GM23338 (cell line): ENCODE measurements at places on chromosomes 16 and 17. TPM values are rescaled to one million over a fixed set of nuclear protein-coding genes. Genes with fewer than 3 reads are reported as not detected.

DNA sequence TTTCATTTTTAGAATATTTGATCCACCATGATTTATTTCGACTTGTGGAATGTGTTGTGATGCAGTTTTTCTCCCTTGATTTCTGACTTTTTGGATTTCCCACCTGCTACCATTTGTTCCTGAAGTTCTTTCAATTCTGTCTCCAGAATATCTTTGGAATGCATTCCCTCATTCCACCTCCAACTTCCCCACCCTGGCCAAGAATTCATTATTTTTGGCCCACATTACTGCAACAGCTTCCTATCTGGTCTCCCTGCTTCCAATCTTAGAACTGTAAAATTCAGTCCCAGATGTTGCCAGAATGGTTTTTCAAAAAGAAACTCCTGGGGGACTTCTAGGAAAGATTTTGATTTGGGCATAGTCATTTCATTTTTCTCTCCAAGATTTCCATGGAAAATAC, 182.3 kb upstream of the HS3ST4 start:
- H3K4me1 ChIP-seq = no peaks in the 10 kb centered on the region
- no peak overlapping the region for H3K4me3 ChIP-seq
- no peak for DNase-seq
- H3K27me3 ChIP-seq = no peaks in the 10 kb centered on the region
- H3K36me3 ChIP-seq = no peaks in the 10 kb centered on the region

- H3K4me3 ChIP-seq = no peak overlapping the region
- no peaks in the 10 kb centered on the region for H3K36me3 ChIP-seq
- no peak overlapping the region for H3K27ac ChIP-seq
- no peak for DNase-seq
- no peaks in the 10 kb centered on the region for H3K4me1 ChIP-seq
- no peaks in the 10 kb centered on the region for H3K27me3 ChIP-seq
These were observed 82.9 kb upstream of the DYNLRB2 start for GRCh38 chr16:80457871-80458270.

Gene VWA3A
- total RNA-seq = 0.45 TPM in 1 of 2 replicates, not detected in the other

DNA sequence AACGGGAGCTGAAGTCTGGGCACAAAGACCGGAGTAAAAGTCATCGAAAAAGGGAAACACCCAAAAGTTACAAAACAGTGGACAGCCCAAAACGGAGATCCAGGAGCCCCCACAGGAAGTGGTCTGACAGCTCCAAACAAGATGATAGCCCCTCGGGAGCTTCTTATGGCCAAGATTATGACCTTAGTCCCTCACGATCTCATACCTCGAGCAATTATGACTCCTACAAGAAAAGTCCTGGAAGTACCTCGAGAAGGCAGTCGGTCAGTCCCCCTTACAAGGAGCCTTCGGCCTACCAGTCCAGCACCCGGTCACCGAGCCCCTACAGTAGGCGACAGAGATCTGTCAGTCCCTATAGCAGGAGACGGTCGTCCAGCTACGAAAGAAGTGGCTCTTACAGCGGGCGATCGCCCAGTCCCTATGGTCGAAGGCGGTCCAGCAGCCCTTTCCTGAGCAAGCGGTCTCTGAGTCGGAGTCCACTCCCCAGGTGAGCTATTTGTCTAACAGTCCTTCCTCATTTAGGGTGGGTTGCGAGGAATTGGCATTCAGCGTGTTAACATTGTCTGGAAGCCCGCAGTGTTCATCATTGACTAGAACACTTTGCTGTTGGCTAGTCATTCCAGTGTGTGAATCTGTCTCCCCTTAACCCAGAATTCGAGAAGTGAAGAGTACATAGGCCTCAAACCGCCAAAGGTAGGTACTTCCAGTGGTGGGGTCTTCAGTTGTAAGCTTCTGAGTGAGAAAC, 1.5 kb downstream of the CDK12 start:
- H3K36me3 ChIP-seq = no peaks in the 10 kb centered on the region
- peaks cover 15% of the 10 kb centered on the region for H3K4me1 ChIP-seq
- H3K27me3 ChIP-seq = no peaks in the 10 kb centered on the region
- no peak overlapping the region for H3K27ac ChIP-seq
- peak overlapping the region; percentile 98 for H3K4me3 ChIP-seq
- DNase-seq = peak; percentile 19

DNA sequence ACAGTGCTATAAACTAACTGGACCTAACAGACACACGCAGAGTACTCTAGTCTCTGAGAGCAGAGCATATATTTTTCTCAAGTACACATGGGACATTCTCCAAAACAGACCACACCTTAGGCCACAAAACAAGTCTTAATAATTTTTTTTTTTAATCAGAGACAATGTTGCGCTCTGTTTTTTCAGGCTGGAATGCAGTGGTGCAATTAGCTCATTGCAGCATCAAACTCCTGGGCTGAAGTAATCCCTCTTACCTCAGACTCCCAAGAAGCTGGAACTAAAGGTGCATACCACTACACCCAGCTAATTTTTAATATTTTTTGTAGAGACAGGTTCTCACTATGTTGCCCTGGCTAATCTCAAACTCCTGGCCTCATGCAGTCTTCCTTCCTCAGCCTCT, 37.7 kb downstream of the ULK2 start:
- H3K4me1 ChIP-seq = peaks cover 6% of the 10 kb centered on the region; the same call in 1 of the 2 replicates
- no peaks in the 10 kb centered on the region for H3K27me3 ChIP-seq
- H3K4me3 ChIP-seq = no peak overlapping the region
- H3K36me3 ChIP-seq = no peaks in the 10 kb centered on the region
- no peak overlapping the region for H3K27ac ChIP-seq

GRCh38 chr16:78240459-78241222, 141.2 kb downstream of the WWOX start:
- H3K27ac ChIP-seq = no peak overlapping the region
- H3K36me3 ChIP-seq = no peaks in the 10 kb centered on the region
- no peaks in the 10 kb centered on the region for H3K4me1 ChIP-seq
- H3K27me3 ChIP-seq = no peaks in the 10 kb centered on the region
- no peak overlapping the region for H3K4me3 ChIP-seq

Gene PMP22
- 1.6 and 2.2 TPM in 2 replicates for total RNA-seq

DNA sequence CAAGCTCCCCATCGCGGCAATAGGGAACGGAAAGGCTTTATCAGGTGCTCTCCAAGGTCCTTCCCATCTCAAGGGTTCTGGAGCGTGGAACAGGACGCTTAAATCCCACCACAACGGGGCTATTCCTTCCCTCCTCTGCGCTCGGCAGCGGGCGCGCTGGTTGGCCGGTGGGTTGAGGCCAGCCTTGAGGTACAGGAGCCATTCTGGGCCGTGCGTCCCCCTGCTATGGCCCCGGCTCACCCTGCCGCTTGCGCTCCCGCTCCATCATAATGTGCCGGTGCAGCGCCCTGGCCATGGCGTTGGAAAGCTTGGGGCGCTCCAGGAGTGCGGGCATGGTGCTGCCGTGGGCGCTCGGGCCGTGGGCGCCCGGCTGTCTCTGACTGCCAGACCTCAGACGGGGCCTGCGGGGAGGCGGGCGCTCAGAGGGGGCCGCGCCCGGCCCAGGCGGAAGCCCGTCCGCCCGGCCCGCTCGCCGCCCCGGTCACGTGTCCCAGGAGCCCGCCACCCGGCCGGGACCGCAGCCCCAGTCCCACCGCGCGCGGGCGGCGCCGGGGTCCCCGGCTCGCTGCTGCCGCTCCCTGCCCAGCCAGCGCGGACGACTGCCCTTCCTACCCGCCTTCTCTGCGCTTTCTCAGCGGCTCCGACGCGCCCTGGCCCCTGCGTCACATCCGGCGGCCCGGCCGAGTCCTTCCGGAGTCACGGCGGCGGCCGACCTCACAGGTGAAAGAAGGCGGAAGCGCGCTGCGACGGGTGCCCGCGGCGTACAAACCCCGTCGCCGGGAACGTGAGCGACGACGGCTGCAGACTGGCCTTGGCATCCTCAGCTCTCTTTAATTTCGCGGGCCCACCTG, at the start of gene GPS2:
Gene GPS2, minus strand, starts transcription at position 642 of the 851 bp plus-strand sequence. Its CDS starts 308 bp downstream, at position 334.
- DNase-seq = peak; percentile 95
- H3K36me3 ChIP-seq = peaks cover 39% of the 10 kb centered on the region
- peak within 1 kb of the TSS; percentile 91 for H3K27ac ChIP-seq
- peak within 1 kb of the TSS; percentile 94 for H3K4me3 ChIP-seq

DNA sequence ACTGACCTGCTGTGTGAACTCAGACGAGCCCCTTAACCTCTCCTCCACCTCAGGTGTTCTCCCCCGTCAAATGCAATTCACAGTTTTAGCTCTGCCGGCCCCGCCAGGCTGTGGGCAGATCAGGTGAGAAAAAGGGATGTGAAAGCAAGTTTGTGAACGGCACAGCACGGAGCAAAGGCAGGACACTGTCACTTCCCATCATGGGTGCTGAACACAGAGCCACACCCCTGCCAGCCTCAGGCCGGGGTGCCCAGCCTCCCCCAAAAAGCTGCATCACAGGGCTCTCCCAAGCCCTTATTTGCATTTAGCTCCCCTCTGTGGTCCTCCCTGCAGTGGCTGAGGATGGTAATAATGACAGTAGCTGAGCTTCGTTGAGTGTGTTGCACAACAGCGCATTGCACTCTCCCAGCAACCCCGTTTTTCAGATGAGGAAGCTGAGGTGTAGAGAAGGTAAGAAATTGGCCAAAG, 88.8 kb upstream of the TNRC6C start:
- no peak overlapping the region for H3K4me3 ChIP-seq
- H3K27ac ChIP-seq = no peak overlapping the region
- no peaks in the 10 kb centered on the region for H3K36me3 ChIP-seq
- no peak for DNase-seq
- no peaks in the 10 kb centered on the region for H3K27me3 ChIP-seq

GRCh38 chr17:48526608-48527546, 3.9 kb downstream of the HOXB1 start:
- DNase-seq = peak; percentile 85
- H3K4me3 ChIP-seq = peak overlapping the region; percentile 61
- no peak overlapping the region for H3K27ac ChIP-seq
- H3K36me3 ChIP-seq = no peaks in the 10 kb centered on the region
- H3K27me3 ChIP-seq = peaks cover 100% of the 10 kb centered on the region

DNA sequence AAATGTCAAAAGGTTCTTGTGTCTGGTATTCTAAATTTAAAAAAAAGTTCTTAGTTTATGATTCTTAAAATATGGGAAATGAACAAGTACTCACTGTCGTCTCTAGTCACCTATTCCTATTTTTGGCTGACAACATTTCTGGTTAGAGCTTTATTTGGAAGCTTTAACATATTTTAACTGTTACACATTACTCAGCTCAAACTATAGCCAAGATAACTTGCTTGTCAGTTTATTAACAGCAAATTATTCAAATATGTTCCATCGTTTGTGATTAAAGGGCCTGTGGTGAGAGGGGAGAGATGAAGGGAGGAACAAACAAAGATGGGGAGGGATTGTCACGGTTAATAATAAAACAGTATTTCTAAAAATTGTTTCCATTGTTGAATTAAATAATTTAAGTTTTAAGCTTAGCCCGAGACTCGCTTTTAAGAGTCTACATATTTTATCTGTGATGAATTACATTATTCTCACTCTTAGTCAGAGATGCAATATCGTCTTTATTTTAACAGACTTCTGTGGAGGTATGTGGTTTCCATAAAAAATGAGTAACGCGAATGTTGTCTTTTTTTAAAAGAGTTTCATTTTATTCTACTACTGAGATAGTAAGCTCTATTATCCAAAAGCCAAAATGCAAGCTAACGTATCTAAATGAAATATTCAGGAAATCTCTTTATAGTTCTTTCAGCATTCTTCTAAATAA, 321.9 kb upstream of the PMFBP1 start:
- H3K36me3 ChIP-seq = no peaks in the 10 kb centered on the region
- H3K27ac ChIP-seq = no peak overlapping the region
- no peaks in the 10 kb centered on the region for H3K4me1 ChIP-seq
- no peak for DNase-seq
- no peak overlapping the region for H3K4me3 ChIP-seq

- no peaks in the 10 kb centered on the region for H3K4me1 ChIP-seq
- no peak overlapping the region for H3K4me3 ChIP-seq
- DNase-seq = no peak
- H3K36me3 ChIP-seq = no peaks in the 10 kb centered on the region
- no peak overlapping the region for H3K27ac ChIP-seq
These were observed 11.4 kb upstream of the C16orf87 start for GRCh38 chr16:46842192-46842895.

Gene IRF8
- total RNA-seq = 1.4 and 2.8 TPM in 2 replicates

Gene HEATR9
- total RNA-seq = not detected in 2 replicates
